ENCODE measurements at places on chromosomes 4 and X. TPM values are rescaled to one million over a fixed set of nuclear protein-coding genes. Genes with fewer than 3 reads are reported as not detected.

- H3K27ac ChIP-seq: no peak overlapping the region
- no peak for DNase-seq
- H3K27me3 ChIP-seq: peaks cover 61% of the 10 kb centered on the region
- peaks cover 1% of the 10 kb centered on the region for H3K36me3 ChIP-seq
- peaks cover 3% of the 10 kb centered on the region for H3K4me1 ChIP-seq
- no peak overlapping the region for H3K4me3 ChIP-seq
Measured at GRCh38 chrX:151175283-151176062, 911 bp upstream of the GPR50 start.

The MAGEA10 gene
- not detected for total RNA-seq

The TMSB15B gene
- total RNA-seq: 10.4 TPM

DNA sequence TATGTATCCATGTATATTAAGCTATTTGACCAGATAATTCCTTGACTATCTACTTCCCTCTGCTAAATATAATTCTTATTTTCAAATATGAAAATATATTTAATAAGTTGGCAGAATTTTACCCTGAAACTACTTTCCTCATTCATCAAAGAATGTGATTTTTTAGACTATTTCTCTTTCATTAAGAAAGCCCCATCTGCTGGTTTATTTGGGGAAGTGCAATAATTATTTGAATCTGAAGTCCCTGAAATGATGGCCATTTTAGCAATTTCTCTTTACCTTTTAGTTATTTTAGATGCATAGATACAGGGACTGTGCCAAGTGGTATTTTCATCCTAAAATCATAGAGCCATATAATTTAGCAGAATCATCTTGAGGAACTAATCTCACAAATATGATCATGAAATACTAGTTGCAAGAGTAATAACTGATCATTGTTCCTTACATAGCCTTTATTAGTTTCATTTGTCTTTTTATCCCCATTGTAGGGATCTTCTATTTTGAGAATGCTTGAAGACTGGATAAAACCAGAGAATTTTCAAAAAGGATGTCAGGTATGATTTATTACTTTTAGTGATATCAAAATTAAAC, 39.0 kb downstream of the ENPEP start:
- H3K4me3 ChIP-seq: no peak overlapping the region
- no peaks in the 10 kb centered on the region for H3K36me3 ChIP-seq
- H3K27me3 ChIP-seq: peaks cover 2% of the 10 kb centered on the region
- DNase-seq: no peak

The CLIC2 gene
- total RNA-seq: 1.3 TPM

The TEX13C gene
- total RNA-seq: not detected

The CAMK2D gene
- 34.8 TPM for total RNA-seq

The CNKSR2 gene
- total RNA-seq: 9.2 TPM

- no peaks in the 10 kb centered on the region for H3K36me3 ChIP-seq
- DNase-seq: no peak
- H3K27me3 ChIP-seq: no peaks in the 10 kb centered on the region
- no peak overlapping the region for H3K27ac ChIP-seq
Measured at GRCh38 chr4:8404791-8405515, 35.6 kb downstream of the ACOX3 start.

Data from activated naive CD8-positive, alpha-beta T cell treated with anti-CD3 and anti-CD28 coated beads, Interleukin-2, amount 10 ng/mL, durations not matched to agents 7 days and 5 days (primary cell).